ENCODE measurements at places on chromosomes 5 and 9.
A peak's percentile ranks its signal among the peaks of the same experiment; 100 is the strongest.

GRCh38 chr5:113950186-113950585 is 411.7 kb upstream of the KCNN2 start:
- no peak for DNase-seq

DNA sequence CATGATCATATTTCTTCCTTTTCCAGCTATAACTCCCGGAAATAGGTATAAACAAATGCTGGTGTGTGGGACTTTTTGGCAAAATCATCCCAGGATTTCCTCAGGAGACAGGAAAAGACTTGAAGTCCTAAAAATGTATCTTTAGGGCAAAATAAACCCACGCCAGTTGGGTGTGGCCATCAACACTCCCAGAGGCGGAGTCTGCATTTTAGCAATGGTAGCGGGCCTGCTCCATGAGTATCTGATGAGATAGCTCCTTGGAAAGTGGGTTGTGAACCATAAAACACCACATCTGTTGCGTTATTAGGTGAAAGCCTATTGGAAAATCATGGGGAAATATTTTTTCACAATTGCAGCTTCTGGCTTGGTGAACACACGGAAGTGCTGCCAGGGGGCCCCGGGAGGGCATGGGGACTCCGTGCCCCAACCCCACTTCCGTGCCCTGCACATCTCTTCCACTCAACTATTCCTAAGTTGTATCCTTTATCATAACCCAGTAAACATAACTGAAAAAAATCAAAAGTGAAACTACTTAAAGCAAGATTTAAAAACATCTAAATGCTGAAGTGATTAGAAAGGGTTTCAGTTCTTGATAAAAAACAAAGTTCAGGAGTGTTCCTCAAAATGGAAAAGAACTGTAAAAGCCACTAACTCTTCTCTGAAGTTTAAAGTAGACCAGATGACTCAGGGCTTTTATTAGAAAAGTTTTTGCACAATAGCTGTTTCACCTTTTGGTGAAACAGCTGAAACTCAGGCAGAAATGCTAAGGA is 111.2 kb downstream of the LRRC70 start:
- no peak for DNase-seq

GRCh38 chr5:125719681-125720347 is 703.4 kb upstream of the GRAMD2B start:
- peak; percentile 37 for DNase-seq

DNA sequence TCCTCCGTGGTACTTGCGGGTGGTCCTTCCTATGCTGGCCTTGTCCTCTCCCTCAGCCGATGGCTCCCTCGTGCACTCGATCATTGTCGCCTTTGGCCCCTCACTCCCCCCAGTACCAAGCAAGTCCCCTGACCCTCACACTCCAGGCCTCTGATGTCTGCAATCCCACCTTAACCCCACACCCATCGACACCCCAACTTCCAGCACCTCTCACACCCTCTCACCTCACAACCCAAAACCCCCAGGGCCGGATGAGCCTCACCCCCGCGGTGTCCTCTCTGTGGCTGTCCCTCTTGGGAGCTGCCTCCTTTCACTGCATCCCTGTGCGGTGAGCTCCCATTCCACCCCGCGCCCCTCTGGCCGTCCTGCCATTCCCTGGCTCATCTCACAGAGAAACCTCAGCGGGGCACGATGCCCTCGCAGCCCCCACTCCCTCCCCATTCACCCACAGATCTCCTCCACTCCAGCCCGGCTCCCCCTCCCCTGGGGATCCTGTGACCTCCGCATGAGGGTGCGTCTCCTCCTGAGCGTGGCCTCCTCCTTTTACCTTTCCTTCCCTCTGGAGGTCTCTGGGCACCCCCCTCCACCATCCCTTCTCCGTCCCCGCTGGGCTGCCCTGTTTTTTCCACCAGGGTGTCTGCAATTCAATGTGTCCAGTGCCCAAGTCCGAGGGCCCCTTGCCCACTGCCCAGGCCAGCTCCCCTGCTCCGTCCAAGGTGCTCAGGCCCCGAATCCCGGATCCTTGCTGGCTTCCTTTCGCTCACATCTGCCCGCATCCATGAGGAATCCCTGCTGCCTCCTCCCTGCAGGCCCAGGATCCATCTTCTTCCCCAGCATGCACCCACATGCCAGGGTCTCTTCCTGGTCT is 15.8 kb upstream of the RNU6ATAC start:
- DNase-seq, result no peak

- no peak for DNase-seq
These were observed 63.1 kb downstream of the TMOD1 start for GRCh38 chr9:97564291-97565175.

- DNase-seq, result no peak
These were observed 362.4 kb downstream of the NDUFS4 start for GRCh38 chr5:53922508-53923498.

- DNase-seq, result no peak
These were observed 297.8 kb downstream of the EPB41L4A start for GRCh38 chr5:112121258-112121657.

DNA sequence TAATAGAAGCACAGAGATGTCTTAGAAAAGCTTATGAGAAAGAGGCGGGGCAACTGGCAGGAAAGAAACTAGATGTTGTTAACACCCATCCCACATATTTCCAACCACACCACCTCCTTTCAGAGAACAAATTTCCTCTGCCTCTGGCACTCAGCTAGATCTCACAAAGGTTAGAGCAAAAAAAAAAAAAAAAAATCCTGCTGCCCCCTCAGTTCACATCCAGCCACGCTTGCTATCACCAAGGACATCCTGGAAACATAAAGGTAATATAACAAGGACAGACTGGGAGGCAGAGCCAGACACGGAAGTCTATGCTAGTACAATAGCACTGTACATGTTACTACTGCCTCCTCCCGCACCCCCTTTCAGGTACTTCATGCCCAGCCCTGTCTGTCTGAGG is 238.0 kb upstream of the PTGER4 start:
- no peak for DNase-seq

GRCh38 chr9:132896264-132896663 is 17.6 kb downstream of the SPACA9 start:
- no peak for DNase-seq

GRCh38 chr5:104778-105296 is 12.9 kb downstream of the PLEKHG4B start:
- no peak for DNase-seq

DNA sequence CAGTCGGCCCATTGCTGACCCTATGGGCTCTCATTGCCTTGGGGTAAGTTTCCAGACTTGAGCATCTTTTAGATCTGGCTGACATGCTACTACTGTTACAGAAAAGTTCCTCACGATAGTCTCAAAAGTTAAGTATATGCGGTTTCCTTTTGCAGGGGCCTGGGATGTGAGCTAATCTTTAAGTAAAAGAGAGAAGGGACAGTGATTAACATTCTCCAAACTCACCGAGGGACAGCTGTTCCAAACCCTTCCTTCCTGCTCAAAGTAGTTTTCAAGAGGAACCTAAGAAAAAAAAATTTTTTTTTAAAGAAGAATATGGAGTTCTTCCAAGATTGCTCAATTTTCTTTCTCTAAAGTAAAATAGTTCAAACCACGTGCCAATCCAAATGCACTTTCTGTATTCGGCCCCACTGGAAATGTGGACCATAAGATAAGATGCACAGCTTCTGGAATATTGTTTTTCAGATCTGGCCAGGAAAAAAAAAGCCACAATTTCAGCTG is 168.0 kb upstream of the SPRY4 start:
- no peak for DNase-seq

DNA sequence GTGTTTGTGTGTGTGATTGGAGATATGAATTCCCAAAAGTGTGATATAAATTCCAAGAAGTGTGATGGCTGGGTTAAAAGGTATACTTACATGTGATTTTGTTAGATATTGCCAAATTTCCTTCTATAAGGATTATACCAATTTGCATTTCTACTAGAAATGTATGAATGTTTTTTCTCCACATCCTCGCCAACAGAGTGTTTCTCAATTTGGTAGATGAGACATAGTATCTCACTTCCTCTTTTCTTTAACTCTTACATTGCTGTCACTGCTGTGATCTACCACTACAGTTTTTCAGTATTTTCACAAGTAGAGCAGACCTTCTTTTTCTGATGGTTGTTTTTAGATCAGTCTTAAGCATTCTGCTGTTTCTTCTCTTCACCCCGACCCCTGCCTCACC is 111.3 kb downstream of the FER start:
- no peak for DNase-seq

DNA sequence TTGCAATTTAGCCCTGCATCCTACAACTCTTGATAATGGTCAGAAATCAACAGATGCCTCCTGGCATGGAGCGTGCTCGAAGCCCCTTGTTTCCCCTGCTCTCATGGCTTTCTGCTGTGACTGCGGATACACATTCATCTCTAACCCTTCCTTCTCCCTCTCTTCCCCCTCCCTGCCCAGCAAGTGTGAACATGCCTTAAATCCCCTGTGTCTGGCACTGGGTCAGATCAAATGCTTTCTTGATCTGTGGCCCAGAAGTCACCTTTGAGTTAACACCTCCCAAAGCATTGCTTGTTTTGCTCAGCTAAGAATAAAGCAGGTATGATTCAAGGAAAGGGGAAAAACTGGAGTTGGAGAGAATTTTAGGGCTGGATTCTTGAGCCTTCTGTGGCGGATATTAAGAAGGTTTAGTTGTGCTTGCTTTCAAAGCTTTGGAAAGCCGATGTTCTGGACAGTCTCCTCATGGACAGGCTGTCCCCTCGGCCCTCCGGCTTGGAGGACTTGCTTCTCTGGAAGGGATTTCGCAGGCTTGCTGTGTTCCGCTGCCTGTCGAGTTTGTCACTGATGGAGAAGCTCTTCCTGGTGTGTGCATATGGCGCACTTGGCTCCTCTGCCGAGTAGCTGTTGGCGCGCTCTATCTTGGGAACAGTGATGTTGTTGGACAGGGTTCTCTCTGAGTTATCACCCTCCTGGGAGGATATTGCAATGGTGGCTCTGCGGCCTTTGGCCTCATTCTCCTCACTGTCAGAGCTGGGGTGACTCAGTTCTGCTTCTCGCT is 121.3 kb upstream of the KLF9 start:
- no peak for DNase-seq

DNA sequence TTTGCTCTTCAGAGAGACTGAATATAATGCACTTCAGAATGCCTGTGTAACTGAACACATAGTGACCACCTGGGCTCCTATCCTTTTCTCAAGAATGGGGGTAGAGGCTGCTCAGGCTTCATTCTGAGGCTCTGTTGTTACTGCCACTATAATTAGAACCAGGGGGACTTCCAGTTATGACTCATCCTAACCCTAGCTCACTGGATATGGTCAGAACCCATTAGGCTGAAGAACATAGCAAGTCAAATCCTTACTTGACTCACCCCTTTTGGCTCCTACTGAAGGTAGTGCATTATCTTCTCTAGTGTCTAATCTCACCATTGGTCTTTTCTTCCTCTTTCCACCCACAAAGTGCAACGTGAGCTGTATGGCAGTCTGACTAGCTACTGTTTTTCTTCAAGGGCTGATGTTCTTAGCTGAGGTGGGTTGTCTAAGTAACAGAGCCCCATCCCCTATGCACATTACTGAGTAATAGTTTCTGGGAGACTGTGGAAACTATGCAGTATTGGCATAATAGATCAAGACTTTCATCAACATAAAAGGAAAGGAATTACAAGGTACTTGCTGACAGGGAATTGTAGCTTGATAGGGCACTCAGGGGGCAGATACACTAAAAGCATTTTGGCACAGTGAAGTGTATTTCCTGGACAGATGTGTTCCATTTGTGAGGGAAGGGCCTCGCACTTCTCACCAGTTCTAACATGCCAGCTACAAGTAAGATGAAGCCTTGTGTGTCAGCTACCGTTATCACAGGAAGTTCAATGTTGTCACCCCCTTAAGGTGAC is 431.0 kb upstream of the MEF2C start:
- DNase-seq, result no peak

- DNase-seq, result peak; percentile 92
These were observed 100.3 kb upstream of the PANK3 start for GRCh38 chr5:168679515-168679920.

- no peak for DNase-seq
These were observed 92.2 kb upstream of the MOCS2 start for GRCh38 chr5:53201746-53202145.

DNA sequence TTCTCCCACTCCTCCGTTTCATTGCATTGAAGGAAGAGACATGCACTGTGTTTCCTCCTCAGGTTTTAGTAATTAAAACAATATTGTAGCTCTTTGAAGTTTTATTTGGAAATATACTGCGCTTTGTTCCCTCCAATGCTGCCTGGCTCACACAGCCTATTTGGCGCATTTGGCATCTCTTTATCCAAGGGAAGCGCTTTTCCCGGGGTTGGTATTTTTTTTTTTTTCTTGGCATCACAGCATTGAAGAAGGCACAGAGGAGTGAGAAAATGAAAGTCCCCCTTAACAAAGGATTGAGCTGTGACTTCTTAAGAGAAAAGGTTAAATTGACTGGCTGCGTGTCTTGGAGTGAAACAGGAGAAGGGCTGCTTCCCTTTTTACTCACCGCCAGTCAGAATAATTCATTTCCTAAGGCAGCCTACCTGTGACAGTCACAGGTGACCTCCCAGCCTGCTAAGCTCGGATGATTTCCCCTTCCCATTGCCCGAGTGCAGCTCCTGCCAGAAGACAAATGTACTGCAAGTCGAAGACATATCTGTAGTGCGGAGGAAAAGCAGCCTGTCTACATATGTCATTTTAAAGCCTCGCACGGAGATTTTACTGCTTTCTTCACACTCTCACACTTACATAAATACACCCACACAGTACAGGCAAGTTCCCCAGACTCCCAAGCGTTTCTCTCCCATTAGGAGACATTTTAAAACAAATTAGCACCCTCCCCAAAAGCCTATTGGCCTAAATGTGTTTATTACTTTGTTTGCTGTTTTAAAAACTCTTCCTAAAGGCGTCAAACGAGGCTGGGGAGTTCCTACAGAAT is 665.5 kb upstream of the ZNF608 start:
- DNase-seq, result no peak

- no peak for DNase-seq
These were observed 20.2 kb upstream of the SMIM15 start for GRCh38 chr5:61182449-61182848.

GRCh38 chr9:26012797-26013196 is 334.6 kb upstream of the TUSC1 start:
- no peak for DNase-seq

DNA sequence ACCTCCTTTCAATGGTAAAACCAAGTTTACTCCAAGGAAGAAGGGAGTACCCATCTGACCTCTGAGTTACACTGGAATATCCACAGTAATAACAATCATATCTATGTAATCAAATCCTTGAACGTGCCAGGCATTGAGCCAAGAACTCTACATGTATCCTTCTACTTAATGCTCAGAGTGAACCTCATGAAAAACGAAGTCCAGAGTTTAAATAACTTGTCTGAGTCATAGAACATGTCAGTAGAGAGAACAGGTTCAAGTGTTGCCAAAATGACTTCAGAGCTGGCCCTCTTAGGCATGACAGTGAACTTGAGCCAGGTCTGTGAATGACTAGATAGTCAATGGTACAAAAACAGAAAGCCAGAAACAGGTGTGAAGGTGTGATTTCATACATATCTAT is 164.1 kb upstream of the ZNF618 start:
- DNase-seq, result no peak

GRCh38 chr9:11577522-11577921 is 964.7 kb upstream of the PTPRD start:
- no peak for DNase-seq

GRCh38 chr5:113266227-113266912 is 168.4 kb downstream of the TSSK1B start:
- DNase-seq, result no peak

GRCh38 chr5:170497311-170498038 is 6.3 kb upstream of the KCNIP1 start:
- DNase-seq, result no peak

- no peak for DNase-seq
These were observed 19.8 kb downstream of the TNFSF15 start for GRCh38 chr9:114785866-114786650.
